ENCODE measurements at places on chromosomes 7 and 10.

DNA sequence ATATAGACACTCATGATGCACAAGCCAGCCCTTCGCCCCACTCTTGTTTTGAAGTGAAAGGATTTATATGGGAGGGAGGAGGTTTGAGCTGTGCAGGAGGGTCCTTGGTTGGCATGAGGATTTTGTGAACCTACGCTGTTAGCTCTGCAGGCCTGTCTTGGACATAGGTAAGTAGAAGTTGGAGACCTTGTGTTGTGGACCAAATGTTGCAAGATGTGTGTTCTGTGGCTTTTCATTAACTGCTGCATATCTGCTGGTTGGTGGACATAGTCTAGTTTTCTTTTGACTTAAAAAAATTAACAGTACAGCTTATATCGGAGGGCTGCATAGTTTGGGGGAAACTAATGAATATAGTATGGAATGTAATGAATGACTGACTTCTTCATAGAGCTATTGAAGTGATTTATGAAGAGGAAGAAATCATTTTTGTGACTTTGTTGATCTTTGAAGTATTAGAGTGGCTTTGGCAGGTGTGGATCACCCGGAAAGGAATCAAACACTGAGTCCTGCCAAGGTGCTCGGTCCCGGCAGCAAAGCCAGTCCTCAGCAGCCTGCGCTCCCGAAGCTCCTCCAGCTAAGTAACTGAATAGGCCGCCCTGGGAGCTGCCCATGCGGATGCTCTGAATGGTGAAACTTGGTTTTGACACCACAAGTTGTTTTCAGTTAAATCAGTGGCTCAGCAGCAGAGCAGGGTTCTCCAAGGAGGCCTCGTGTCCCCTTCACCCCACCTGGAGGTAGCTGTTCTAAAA lies 3.2 kb downstream of the MGMT start:
- no peaks in the 10 kb centered on the region for H3K27me3 ChIP-seq
- no peak overlapping the region for H3K4me3 ChIP-seq
- no peaks in the 10 kb centered on the region for H3K4me1 ChIP-seq
- H3K36me3 ChIP-seq, result no peaks in the 10 kb centered on the region

DNA sequence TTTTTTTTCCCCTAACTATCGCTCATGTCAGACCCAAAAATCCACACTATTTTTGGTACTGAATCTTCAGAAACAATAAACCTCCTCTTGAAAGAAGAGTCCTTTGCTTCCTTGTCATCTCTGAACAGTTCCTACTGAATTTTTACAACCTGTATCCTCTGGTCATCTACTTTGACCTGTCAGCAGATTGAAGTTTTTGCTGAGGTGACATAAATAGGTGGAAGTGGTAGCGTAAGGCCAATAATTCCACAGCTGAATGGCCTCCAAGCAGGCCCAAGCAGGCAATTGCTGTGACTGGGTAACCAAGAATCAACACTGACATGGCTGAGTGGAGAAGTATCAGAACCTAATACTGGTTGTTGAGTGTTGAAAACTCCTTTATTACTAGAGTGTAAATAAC lies 117.4 kb upstream of the MAGI2 start:
- no peak overlapping the region for H3K27ac ChIP-seq
- no peaks in the 10 kb centered on the region for H3K4me1 ChIP-seq
- DNase-seq, result no peak
- no peaks in the 10 kb centered on the region for H3K27me3 ChIP-seq
- H3K4me3 ChIP-seq, result no peak overlapping the region

GRCh38 chr10:65273115-65273514 lies 1652.7 kb upstream of the LRRTM3 start:
- H3K27ac ChIP-seq, result no peak overlapping the region
- H3K4me1 ChIP-seq, result no peaks in the 10 kb centered on the region
- no peaks in the 10 kb centered on the region for H3K36me3 ChIP-seq

DNA sequence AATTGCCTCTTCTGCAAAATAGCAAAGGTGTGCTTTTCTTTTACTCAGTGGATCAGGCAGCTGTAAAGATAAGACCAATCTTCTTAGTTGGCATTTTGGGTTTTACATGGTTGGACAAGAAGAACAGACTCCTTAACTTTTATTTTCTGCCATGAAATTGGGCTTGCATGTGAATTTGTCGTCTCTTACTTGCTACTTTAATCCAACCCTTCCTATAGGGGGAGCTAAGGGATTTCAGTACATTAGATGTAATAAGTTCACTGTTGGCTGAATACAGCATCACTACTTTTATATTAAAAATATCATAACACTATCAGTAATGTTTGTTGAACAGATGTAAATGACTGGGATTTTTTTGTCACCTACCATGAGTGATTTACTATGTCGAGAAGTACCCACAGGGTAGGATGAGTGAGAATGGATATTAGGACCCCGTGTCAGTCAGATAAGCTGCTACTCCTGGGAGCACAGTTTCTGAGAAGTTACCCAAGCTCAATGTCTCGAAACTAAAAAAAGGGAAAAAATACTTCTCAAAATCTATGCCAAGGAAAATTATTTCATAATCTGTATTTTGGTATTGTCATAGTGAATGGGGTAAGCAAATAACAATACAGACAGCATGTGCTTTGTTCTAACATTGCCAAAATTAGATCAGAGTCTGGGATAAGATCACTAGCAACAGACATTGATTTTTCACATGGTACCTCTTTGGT lies 127.4 kb upstream of the AGR3 start:
- H3K4me3 ChIP-seq, result no peak overlapping the region
- no peaks in the 10 kb centered on the region for H3K36me3 ChIP-seq
- no peak for DNase-seq
- H3K27ac ChIP-seq, result no peak overlapping the region

DNA sequence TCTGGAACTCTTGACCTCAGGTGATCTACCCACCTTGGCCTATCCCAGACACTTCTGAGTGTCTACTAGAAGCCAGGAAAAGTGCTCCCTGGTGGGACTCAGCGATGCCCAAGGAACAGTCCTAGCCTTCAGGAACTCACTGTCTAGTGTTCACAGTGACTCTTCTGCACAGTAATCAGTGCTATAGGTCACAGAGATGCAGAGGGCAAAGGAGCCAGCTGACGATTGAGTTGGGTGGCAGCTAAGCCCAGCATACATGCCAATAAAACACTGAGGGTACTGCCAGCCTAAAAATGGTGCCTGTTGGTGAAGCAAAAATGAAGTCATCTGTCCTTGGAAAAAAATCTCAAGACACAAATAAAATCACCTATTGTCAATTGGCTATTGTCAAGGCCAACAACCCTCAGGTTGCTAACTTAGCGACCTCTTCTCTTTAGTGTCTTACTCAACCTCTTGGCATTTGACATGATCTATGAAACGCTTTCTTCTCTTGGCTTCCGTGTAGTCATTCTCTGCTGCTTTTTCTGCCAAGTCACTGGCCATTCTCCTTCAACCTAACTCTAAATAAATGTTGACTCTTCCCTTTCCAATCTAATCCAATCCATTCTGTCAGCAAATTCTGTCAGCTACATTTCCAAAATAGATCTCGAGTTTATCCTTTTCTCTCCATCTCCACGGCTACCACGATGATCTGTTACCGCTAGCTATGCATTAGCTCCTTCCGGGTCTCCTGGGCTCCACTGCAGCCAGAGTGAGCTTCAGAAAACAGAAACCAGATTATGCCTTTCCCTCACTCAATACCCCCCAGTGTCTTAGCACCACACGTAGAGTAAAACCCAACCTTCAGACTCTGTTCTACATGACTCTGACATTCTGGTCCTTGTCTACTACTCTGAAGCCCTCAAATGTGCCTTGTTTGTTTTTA lies 99.2 kb downstream of the ATXN7L1 start:
- no peak overlapping the region for H3K4me3 ChIP-seq
- no peak overlapping the region for H3K27ac ChIP-seq
- H3K27me3 ChIP-seq, result no peaks in the 10 kb centered on the region
- H3K4me1 ChIP-seq, result no peaks in the 10 kb centered on the region

DNA sequence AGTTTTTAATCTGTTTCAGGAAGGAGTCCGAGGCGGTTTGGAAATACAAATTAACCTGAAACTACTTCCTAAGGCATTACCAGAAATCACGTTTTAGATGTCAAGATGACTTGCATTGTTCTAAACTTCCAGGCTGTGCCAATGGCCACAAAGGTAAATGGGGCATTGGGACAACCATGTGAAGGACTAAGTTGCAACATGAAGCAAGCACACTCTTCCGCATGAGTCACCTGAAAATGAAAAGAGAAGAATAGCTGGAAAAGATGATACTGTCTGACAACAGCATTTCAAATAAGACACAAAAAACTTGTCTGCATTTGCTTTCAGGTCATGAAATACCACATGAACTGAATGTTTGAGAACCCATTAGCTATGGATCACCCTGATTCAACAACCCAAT lies 262.1 kb downstream of the AHR start:
- H3K27me3 ChIP-seq, result no peaks in the 10 kb centered on the region
- DNase-seq, result no peak
- no peaks in the 10 kb centered on the region for H3K36me3 ChIP-seq
- no peak overlapping the region for H3K27ac ChIP-seq
- peaks cover 9% of the 10 kb centered on the region for H3K4me1 ChIP-seq

DNA sequence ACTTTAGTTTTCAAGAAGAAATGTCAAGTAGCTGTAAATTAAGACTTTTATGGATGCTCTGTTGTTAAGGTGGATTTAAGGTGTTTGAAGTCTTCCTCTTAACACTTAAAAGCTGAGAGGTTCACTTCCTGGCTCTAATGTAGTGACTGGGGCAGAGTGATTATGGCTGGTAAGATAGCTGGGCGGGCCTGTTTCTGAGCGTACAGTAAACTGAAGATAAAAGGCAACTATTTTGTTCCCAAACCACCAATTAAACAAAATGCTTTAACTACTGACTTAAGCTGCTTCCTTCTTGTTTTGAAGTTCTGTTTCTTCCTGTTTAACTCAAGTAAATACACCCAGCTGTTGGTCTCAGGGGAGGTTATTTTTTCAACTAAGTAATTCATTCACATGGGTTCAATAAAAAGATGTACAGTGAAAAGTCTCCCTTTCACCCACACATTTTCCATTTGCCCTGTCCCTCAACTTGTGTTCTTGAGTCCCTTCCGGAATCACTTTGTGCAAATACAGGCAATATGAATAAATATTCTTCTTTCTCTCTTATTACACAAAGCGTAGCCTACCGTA lies 19.3 kb downstream of the VWA2 start:
- no peaks in the 10 kb centered on the region for H3K4me1 ChIP-seq
- no peaks in the 10 kb centered on the region for H3K27me3 ChIP-seq
- no peak for DNase-seq
- no peak overlapping the region for H3K4me3 ChIP-seq

GRCh38 chr10:126402721-126403695 lies 14.7 kb upstream of the ADAM12 start:
- no peaks in the 10 kb centered on the region for H3K36me3 ChIP-seq
- no peak overlapping the region for H3K27ac ChIP-seq
- no peaks in the 10 kb centered on the region for H3K4me1 ChIP-seq
- no peak for DNase-seq
- H3K27me3 ChIP-seq, result no peaks in the 10 kb centered on the region
